MCF 10A (cell line): ENCODE measurements at places on chromosomes 1 and 21. TPM values are rescaled to one million over a fixed set of nuclear protein-coding genes. Genes with fewer than 3 reads are reported as not detected.

DNA sequence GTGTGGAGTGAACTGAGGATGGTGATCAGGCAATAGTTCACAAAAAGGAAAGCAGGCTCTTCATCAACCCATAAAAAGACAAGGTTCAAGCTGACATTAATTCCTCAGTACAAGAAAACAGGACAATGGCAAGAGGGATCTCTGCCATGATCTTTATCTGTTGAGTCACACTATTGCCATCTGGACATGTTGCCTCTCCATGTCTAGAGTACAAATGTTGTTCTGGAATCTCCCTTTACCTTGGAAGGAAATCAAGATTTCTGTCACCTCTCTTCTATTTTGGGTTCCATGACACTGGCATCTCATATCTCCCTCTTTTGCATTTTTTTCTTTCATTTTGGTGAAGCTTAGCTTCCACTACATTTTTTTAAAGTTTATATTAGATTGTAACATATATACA lies 329.1 kb downstream of the USP25 start:
- H3K27me3 ChIP-seq = no peaks in the 10 kb centered on the region
- H3K27ac ChIP-seq = no peak overlapping the region
- H3K36me3 ChIP-seq = no peaks in the 10 kb centered on the region
- no peaks in the 10 kb centered on the region for H3K4me1 ChIP-seq
- H3K4me3 ChIP-seq = no peak overlapping the region

DNA sequence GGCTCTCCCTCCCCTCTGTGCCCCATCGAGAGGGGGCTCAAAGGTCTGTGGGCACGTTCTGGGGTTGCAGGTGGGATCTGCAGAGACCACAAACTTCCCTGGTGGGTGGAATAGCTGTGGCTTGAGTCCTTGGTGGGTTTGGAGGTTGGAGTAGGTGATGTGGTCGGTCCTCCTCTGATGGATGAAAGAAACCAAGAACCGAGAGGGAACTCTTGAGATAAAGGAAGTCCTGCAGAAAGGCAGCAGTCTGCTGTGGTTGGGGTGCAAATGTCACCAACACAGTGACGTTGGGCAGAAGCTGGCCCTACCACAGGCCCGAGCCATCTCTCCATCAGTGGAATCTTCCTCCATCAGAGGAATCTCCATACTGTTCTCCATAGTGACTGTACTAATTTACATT lies 171.8 kb downstream of the FCRL5 start:
- H3K4me1 ChIP-seq = peaks cover 6% of the 10 kb centered on the region
- H3K36me3 ChIP-seq = no peaks in the 10 kb centered on the region
- no peak overlapping the region for H3K4me3 ChIP-seq

- no peak for DNase-seq
- H3K27me3 ChIP-seq = no peaks in the 10 kb centered on the region
- H3K4me1 ChIP-seq = peaks cover 36% of the 10 kb centered on the region
- no peak overlapping the region for H3K4me3 ChIP-seq
- no peak overlapping the region for H3K27ac ChIP-seq
These were observed 8.3 kb downstream of the ENAH start for GRCh38 chr1:225644666-225645065.

GRCh38 chr1:153872934-153873333 lies 49.8 kb downstream of the GATAD2B start:
- no peak for DNase-seq
- H3K36me3 ChIP-seq = peaks cover 33% of the 10 kb centered on the region
- H3K27me3 ChIP-seq = no peaks in the 10 kb centered on the region
- no peak overlapping the region for H3K27ac ChIP-seq
- peaks cover 10% of the 10 kb centered on the region for H3K4me1 ChIP-seq
- no peak overlapping the region for H3K4me3 ChIP-seq

DNA sequence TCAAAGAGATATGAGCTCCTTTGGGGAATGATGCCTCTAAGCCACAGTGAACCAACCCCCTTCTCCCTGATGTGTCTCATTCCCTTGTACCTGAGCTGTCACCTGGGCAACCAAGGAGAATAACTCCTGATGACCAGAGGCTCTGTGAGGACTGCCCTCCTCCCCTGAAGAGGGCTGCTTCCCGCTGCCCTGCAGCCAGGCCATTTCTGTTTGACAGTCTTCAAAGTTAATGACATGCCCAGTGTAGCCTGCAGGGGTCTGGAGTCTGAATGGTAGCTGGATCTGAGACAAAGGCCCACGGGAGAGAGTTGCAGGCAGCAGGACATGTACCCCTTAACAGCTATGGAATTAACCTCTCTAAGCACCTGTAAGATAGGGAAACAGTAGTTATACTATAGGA lies 3.4 kb upstream of the SLFNL1 start:
- H3K4me3 ChIP-seq = no peak overlapping the region
- H3K27me3 ChIP-seq = no peaks in the 10 kb centered on the region
- H3K36me3 ChIP-seq = peaks cover 71% of the 10 kb centered on the region
- no peak for DNase-seq
- H3K27ac ChIP-seq = peak overlapping the region; percentile 19

- H3K27ac ChIP-seq = peak overlapping the region; percentile 96
- no peaks in the 10 kb centered on the region for H3K27me3 ChIP-seq
These were observed 4.4 kb downstream of the ATP1B1 start for GRCh38 chr1:169110689-169111447.

Gene S100A7A
- total RNA-seq = not detected in 2 replicates

Gene GFI1
- 0.27 TPM in 1 of 2 replicates, not detected in the other for total RNA-seq

Gene SPRR4
- total RNA-seq = not detected in 2 replicates

Gene PHLDA3
- total RNA-seq = 169 and 204 TPM in 2 replicates

Gene AZIN2
- total RNA-seq = 1.6 and 4.3 TPM in 2 replicates

Gene KCNC4
- 1.1 and 1.3 TPM in 2 replicates for total RNA-seq

Gene KIAA1614
- total RNA-seq = 0.66 and 1.1 TPM in 2 replicates

Gene SYT11
- total RNA-seq = 0.14 TPM in 1 of 2 replicates, not detected in the other

Gene PER3
- 0.84 and 1.9 TPM in 2 replicates for total RNA-seq

Gene UBL4B
- total RNA-seq = not detected in 2 replicates

Gene ROR1
- 4.6 and 10.3 TPM in 2 replicates for total RNA-seq

Gene RPE65
- not detected in 2 replicates for total RNA-seq
